ENCODE measurements at places on chromosomes 6 and 20.

DNA sequence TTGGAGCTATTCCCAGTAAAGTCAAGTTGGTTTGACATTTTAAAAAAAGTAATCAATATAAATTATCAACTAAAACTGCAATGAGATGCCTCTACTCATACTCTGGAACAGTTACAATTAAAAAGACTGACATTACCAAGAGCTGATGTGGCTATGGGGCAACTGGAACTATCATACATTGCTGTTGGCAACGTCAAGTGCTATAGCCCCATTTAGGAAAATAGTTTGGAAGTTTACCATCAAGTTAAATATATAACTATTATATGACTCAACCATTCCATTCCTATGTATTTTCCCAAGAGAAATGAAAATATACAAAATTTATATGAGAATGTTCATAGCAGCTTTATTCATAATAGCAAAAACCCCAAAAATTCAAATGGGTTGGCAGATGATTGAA is 111.4 kb upstream of the HDGFL1 start:
- DNase-seq: no peak

GRCh38 chr6:135498185-135498841 is 773 bp upstream of the AHI1 start:
- DNase-seq: peak; percentile 17

- DNase-seq: no peak
These were observed 24.1 kb upstream of the SH3BGRL2 start for GRCh38 chr6:79607000-79607399.

- DNase-seq: no peak
These were observed 808.3 kb downstream of the TFAP2A start for GRCh38 chr6:9606435-9607134.

DNA sequence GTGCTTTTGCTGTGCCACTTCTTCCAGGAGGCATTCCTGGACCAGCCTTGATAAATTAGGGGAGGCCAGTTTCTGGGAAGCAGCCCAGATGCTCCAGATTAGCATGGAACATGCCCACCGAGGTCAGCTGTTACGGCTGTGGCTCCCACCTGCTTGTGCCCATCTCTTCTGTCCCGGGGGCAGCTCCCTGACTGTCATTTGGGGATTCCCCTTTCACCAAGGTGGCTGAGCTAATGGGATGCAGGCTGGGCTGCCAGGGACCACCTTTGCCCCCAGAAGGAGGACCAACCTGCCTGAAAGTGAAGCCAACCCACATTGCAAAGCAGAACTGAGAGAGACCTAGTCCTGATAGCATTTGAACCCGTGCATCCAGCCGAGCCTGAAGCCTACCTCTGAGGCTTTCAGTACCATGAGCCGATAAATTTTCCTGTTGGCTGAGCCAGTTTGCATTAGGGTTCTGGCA is 85.3 kb downstream of the PTPN1 start:
- DNase-seq: no peak

DNA sequence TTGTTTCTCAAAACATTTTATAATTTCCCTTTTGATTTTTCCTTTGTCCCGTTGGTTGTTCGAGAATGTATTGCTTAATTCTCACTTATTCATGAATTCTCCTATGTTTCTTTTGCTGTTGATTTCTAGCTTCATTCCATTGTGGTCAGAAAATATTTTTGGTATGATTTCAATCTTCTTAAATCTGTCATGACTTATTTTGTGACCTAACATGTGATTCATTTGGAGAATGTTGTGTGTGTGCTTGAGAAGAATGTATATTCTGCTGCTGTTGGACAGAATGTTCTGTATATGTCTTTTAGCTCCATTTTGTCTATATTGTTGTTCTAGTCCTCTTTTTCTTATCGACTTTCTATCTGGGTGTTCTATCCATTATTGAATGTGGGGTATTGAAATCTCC is 286.2 kb upstream of the RNF217 start:
- no peak for DNase-seq

DNA sequence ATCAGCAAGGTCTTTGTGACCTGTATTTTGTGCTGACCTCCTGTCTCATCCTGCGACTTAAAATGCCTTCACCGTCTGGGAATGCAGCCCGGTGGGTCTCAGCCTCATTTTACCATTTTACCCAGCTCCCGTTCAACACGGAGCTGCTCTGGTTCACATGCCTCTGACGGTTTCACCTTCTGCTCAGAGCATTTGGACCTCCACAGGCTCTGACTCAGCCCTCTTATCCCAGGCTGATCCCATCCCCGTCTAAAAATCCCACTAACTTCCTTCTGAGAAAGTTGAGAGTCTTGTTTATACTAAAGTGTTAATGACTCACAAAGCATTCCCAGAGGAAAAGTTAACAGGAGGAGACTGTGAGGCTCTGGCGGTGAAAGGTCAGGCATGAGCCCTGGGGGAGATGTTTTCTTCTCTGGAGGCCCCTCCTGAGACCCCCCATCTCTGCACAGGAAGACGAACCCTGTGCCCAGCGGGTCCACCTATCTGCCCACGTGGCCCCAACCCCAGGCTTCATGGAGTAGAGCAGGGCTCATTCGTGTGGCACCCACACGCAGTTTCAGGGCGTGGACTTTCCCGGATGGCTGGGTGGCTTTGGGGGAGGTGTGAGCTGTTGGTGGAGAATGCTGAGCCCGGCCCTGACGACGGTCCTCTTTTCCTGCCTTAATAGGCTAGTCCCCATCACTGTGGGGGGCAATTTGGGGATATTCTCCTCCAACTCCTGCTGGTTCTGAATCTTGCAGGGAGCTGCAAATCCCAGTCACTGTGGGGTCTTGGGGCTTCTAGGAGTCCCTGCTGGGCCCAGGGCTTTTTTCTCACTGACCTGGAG is 3.3 kb upstream of the BIRC7 start:
- no peak for DNase-seq

DNA sequence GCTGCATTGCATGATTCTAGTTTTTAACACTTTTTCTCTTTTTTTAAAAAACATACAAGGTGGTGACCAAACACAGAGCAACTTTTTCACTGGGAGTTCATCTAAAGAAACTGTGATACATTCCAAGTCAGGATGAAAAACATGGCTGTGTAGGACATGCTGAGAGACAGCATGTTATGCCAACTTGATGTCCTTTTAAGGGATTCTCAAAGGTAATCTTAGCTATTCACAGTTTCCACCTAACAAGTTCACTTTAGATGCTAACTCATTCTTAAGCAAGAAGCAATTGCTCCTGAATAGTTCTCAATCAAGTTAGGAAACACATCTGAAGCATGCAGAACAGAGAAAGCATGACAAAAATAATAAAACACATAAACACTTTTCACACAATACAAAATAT is 3.3 kb downstream of the ASCC3 start:
- DNase-seq: no peak

GRCh38 chr20:51359401-51359800 is 183.1 kb downstream of the NFATC2 start:
- no peak for DNase-seq

- DNase-seq: no peak
These were observed 75.4 kb downstream of the MAN1A1 start for GRCh38 chr6:119274197-119274595.

- DNase-seq: no peak
These were observed 24.5 kb downstream of the FIG4 start for GRCh38 chr6:109715616-109716015.

DNA sequence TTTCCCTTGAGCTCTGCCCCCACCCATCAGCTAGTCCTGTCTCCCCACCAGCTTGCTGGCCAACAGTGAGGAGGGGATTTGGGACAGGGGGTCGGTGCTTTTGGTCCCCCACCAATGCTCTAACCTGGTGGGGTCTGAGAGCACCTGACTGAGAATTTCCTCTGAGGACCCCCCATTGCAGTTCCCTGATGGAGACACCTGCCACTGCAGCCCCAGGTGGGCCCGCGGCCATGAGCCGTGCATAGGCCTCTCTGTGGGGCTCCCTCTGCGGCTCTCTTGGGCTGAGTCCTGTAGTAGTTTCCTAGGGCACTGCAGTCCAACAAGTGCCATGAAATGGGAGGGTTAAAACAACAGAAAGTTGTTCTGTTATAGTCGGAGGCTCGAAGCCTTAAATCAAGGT is 172.2 kb upstream of the SNX9 start:
- DNase-seq: no peak

GRCh38 chr6:14597090-14597489 is 479.5 kb downstream of the CD83 start:
- DNase-seq: no peak

GRCh38 chr6:41565701-41566100 is 19.5 kb downstream of the FOXP4 start:
- no peak for DNase-seq

- DNase-seq: no peak
These were observed 11.8 kb downstream of the CST7 start for GRCh38 chr20:24960861-24961260.

GRCh38 chr20:64035933-64036345 is at the start of gene C20orf204:
Gene C20orf204 (plus strand): TSS chr20:64036182. CDS start chr20:64036324, 142 bp downstream.
- DNase-seq: no peak
